Activated CD4-positive, alpha-beta memory T cell treated with anti-CD3 and anti-CD28 coated beads, Interleukin-2, amount 10 ng/mL, durations not matched to agents 7 days and 5 days (primary cell): ENCODE measurements at places on chromosomes 6 and 20.

DNA sequence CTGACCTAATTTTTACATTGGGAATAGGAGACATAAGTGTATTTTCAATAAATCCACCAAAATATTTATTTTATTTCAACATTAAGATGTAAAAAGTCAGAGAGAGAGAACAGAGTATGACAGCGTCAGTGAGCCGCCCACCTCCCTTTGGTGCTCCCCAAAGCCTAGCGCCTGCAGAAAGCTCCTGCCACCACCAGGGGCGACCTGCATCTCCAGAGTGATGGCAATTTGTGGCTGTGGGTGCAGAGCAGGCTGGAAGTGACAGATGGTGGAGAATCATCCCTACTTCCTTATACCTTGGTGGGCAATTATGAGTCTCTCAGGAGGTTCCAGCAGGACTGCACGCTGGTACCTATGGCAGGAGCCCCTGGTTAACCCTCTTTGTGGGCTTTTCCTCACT, 87.3 kb downstream of the PTPRT start:
- DNase-seq: no peak
- H3K36me3 ChIP-seq: no peaks in the 10 kb centered on the region
- H3K4me1 ChIP-seq: no peaks in the 10 kb centered on the region
- no peak overlapping the region for H3K4me3 ChIP-seq
- no peaks in the 10 kb centered on the region for H3K27me3 ChIP-seq

DNA sequence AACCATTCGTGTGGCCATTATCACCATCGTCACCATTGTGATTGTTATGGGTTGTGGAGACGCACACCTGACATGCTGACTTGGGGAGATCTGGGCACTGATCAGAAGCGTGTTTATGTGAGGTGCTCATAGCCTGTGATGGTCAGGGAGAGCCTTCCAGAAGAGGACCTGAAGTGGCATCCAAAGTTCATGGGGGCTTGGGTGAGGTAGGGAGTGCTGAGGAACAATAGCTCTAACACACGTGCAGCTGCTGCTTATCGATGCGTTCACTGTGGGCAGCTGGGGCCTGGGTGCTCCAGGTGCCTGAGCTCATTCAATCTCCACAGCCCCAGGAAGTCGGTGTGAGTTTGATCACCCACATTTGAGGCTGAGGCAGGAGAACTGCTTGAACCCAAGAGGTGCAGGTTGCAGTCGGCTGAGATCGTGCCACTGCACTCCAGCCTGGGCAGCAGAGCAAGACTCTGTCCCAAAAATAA, 227.3 kb downstream of the PREX1 start:
- no peaks in the 10 kb centered on the region for H3K36me3 ChIP-seq
- H3K4me3 ChIP-seq: no peak overlapping the region
- peaks cover 3% of the 10 kb centered on the region for H3K27me3 ChIP-seq

DNA sequence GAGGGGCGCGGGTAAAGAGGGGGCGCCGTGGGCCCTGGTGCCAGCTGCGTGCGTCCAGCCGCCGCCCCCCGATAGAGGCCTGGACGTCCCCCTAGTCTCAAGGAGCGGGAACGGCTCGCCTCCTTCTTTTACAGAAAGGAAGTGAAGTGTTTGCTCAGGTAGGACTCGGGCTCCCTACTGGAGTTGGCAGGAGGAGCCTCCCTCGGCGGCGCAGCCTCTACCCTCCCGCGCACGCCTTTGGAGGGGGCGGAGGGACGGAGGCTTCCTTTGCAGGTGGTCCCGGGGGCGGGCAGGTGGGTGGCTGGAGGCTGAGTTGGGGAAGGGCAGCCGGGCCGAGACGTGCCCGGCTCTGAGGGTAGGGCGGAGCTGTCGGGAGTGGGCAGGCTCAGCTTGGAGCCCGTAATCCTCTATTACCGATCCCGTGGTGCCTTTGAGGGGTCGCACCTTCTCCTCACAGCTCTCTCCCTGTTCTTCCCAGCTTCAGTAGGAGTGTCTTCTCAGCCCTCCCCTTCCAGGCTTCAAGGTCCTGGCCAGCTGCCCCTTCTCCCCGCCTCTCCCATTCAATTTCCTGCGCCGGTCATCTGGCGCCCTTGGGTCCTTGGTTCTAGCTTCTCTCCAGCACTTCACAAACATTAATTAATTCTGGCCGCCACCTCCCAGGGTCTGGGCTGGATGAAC, 728 bp downstream of the ITPR3 start:
- peaks cover 61% of the 10 kb centered on the region for H3K4me1 ChIP-seq
- H3K27ac ChIP-seq: peak overlapping the region; percentile 80
- no peaks in the 10 kb centered on the region for H3K27me3 ChIP-seq
- peak overlapping the region; percentile 91 for H3K4me3 ChIP-seq
- peak; percentile 48 for DNase-seq

DNA sequence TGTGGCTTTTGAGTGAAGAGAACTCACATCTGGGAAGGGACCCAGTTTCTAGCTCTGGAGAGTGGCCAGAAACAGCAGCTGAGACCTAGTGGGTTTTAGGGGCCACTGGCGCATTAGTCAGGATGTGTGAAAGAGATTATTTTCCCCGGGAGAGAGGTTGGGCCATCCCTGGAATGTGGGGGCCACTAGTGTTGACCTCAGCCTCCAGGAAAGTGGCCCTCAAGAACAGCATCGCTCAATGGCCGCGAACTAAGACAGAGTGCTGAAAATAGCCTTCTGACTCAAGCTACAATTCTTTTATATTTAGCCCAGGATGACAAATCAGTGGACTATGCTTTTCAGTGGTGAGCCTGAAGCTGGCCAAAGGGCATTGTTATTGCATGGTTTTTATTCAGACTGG, 210.4 kb upstream of the RNF24 start:
- no peak overlapping the region for H3K4me3 ChIP-seq
- H3K4me1 ChIP-seq: peaks cover 11% of the 10 kb centered on the region
- no peak for DNase-seq
- no peak overlapping the region for H3K27ac ChIP-seq
- H3K27me3 ChIP-seq: peaks cover 37% of the 10 kb centered on the region
- no peaks in the 10 kb centered on the region for H3K36me3 ChIP-seq

DNA sequence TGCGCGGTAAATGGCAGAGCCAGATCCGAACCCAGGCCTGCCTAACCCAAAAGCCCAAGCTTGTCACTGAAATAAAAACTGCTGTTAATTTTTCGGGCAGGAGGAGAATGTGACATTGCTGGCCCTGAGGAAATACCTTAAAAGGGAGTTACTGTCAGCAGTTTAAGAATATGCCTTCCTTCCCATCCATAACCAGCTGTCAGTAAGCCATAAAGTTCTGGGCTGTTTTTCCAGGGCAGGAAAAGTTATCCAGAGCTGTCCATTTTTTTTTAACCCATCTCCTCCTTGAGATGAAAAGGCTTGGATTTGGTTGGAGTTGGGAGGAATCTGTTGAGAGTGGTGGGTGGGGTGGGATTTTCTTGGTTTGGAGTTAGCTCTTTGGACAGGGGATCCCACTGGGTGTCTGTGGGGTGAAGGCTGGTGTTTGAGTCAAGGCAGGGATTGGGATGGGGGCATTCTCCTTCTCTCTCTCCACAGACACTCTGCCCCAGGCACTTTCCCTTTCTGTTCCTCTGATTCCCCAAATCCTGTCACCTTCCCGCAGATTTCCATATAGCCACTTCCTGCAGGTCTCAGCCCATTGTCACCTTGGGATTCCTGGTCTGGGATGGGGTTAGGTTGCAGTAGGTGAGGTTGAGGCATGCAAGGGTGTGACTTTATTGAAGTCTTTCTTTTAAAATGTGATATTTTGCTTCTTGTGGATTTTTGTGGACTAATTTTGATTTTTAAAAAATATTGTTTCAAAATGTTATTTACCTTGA, 4.3 kb upstream of the KCNG1 start:
- no peak overlapping the region for H3K27ac ChIP-seq
- H3K36me3 ChIP-seq: no peaks in the 10 kb centered on the region
- peaks cover 70% of the 10 kb centered on the region for H3K27me3 ChIP-seq
- no peak overlapping the region for H3K4me3 ChIP-seq
- DNase-seq: no peak

DNA sequence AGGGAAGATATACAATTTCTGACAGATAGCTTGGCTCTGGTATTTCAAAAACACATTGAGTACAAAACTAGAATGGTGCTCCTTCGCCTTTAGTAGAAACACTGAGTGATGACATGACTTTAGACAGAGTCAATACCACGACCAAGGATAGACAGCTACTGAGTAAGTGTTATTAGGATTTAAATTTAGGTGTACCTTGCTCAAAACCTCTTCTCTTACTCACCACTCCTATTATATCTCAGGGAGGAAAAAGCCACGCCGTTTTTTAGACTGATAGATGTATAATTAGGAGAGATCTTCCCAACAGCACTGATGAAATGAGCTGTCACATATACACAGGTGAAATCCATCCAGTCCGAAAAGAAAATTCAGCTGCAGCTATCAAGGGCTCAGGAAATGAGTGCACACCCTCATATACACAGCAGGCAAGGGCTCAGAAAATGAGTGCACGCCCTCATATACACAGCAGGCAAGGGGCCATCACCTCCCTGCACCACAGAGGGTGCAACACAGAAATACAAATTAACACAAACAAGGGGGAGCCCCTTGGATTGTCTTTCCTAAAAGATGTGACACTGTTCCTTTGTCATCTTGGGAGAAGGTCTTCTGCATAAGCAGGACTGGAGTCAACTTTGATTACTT, 53.7 kb downstream of the LYRM4 start:
- no peaks in the 10 kb centered on the region for H3K36me3 ChIP-seq
- no peak overlapping the region for H3K4me3 ChIP-seq
- peaks cover 4% of the 10 kb centered on the region for H3K4me1 ChIP-seq
- DNase-seq: no peak
- no peaks in the 10 kb centered on the region for H3K27me3 ChIP-seq

DNA sequence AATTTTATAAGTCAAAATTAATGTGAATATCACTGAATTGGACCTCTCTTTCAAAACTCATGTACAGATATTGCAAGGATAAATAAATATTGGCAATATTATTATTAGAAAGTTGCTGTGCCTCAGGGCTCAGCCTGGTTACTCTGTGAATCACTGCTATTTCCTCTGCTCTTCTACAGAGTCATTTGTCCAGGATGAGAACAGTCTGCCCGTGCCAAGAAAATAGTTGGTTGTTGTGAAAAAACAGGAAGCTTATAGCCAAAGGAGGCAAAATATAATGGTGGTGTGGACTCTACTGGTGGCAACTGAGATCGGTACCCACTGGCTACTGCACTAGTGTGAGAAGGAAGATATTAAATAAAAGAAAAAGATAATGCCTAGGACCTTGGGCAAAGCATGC, 93.6 kb downstream of the RIMS1 start:
- H3K36me3 ChIP-seq: no peaks in the 10 kb centered on the region
- no peaks in the 10 kb centered on the region for H3K27me3 ChIP-seq
- H3K4me3 ChIP-seq: no peak overlapping the region
- no peak overlapping the region for H3K27ac ChIP-seq
- DNase-seq: no peak

DNA sequence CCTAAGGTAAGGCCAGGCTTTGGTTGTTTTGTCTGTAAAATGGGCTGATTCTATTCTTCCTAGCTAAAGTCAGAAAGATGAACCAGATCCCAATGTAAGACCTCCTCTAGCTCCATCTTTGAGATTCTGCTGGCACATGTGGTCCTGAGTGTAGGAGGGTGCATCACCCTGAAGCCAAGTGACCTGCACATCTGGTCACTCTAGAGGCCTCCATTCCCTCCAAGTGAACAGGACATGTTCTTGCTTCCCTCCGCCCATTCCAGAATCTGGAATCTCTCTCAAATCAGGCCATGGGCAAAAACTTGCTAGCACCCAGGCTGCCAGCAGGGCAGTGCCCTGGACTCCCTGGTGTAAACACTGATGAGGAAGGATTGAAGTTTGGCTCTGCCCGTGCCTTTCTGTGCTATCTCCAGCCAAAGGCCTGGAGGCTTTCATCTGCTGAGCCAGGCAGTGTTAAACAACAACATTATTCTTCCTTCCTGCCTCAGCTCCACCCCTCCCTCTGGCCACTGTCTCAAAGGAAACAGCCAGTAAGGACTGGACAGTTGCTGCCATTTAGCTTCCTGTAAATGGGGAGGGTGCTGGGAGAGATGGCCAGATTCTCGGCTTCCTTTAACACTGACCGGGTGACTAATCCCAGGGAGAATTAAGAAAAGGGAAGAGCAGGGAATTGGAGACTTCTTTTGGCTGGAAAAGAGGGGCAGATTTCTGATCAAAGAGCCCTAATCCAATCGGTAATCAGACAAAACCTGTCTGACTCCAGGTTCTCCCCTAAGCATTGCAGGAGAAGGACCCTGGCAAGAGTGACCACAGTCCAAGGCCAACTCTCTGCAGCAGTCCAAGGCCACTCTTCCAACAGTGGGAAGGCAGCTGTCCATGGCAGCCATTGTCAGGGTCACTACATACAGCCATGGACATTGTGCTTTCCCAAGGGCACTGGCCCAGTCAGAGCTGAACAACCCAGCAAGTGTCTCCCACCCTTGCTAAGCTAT, 19.5 kb upstream of the ADGRF1 start:
- H3K4me3 ChIP-seq: no peak overlapping the region
- no peak for DNase-seq
- no peak overlapping the region for H3K27ac ChIP-seq
- H3K4me1 ChIP-seq: no peaks in the 10 kb centered on the region

DNA sequence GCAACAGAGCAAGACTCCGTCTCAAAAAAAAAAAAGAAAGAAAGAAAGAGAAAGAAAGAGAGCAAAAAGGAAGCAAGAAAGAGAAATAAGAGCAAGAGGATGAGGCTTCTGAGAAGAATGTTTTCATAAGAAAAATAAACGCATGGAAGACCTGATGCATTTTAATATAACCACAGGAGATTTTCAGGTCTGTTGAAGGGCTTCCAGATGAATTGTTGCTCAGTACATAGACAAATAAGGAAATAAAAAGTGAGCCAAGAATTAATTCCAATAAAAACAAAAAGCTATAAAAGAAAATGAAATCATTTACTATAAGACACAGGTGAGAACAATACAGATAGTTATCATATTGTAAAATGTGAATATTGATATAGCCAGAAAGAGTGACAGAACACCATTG, 43.5 kb downstream of the PERP start:
- peaks cover 11% of the 10 kb centered on the region for H3K27me3 ChIP-seq
- H3K4me1 ChIP-seq: no peaks in the 10 kb centered on the region
- H3K4me3 ChIP-seq: no peak overlapping the region
- H3K36me3 ChIP-seq: no peaks in the 10 kb centered on the region
- no peak for DNase-seq
- no peak overlapping the region for H3K27ac ChIP-seq

DNA sequence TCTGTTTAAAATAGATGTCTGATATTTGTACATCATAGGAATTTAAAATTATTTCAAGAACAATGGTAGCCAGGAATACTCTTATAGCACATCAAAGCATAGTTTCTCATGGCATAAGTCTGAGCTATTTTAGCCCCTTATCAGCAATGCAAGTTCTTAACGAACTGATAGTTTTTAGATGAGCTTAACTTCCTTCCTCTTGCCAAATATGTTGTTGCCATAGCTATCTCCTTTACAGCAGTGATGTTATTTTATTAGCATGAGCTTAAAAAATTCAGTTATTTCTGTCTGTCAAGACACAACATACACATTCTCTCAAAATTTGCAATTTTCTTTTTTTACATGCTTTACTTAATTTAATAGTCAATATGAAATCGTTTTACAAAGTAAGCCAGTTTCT, 867.2 kb downstream of the PHF3 start:
- no peak overlapping the region for H3K4me3 ChIP-seq
- no peak for DNase-seq
- H3K36me3 ChIP-seq: no peaks in the 10 kb centered on the region
- no peaks in the 10 kb centered on the region for H3K4me1 ChIP-seq
- H3K27ac ChIP-seq: no peak overlapping the region
